ENCODE measurements at places on chromosomes 7 and 10.

GRCh38 chr10:30832001-30832748 is 199.5 kb downstream of the ZNF438 start:
- DNase-seq: no peak

GRCh38 chr10:74206746-74207145 is 55.7 kb downstream of the ADK start:
- DNase-seq: no peak

DNA sequence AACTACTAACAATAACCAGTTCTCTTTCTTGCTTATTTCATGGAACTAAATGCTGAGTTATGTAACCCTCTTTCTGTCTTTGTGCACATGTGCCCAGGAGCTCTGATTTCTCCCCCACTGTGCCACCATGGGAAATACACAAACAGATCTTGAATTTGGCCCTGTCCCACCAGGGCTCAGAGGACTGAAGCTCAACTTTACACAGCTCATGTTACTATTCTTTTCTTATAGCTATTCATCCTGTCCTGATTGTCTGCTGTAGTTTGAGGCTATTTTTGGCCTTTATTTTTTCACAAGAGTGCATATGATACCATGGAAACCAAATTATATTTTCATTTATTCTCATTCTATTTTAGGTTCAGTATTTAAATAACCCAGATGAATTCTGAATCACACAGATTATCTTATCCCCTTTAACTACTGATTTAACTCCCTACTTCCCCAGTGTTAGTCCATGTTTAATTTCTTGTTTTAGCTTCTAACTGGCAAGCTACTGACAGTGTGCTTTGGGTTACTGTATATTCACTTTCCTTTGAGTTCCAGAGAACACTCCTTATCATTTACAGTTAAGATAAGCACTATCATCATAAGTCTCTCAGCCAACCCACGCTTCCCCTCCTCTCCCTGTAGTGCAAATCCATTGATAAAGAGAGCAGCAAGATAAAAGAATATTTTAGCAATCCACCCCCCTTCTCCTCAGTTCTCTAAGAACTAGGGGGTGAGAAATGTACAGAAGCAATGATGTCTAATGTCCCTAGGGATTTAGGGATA is 71.8 kb upstream of the GSDME start:
- no peak for DNase-seq

- DNase-seq: no peak
These were observed 462.7 kb downstream of the SUGCT start for GRCh38 chr7:40597517-40597916.

GRCh38 chr10:114697061-114697598 is 39.1 kb upstream of the ABLIM1 start:
- no peak for DNase-seq

DNA sequence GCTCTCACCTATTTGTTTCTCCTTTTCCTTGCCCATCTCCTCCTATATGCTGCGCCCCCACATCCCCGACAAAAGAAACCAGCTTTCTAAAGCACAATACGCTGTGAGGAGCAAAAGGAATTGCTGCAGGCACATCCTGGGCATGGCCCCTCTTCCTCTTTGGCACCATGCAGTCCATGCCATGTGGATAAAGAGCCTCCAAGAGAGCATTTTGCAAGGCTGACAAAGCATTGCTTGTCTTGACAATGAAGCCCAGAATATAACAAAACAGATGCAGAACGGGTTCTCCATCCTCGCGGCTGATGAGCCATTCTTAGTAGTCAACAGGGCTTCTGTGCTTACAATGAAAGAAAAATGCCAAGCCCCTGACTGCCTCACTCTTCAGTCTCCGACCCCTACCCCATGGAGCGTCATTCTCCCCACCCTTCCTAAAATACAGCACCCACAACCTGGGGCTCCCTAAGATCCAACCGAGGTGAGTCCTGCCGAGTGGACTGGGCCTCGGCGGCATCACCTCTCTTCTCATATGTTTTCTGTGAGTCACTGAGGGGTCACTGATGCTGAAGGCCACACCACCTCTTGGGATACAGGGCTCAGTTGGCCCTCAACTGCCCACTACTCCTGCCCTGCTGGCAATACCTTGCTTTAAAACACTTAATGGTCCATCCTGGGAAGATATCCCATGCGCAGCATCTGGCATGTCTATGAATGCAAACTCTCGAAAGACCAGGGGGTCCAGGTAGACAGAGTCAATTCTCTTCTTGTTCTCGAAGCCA is 47.5 kb downstream of the GSDME start:
- no peak for DNase-seq

DNA sequence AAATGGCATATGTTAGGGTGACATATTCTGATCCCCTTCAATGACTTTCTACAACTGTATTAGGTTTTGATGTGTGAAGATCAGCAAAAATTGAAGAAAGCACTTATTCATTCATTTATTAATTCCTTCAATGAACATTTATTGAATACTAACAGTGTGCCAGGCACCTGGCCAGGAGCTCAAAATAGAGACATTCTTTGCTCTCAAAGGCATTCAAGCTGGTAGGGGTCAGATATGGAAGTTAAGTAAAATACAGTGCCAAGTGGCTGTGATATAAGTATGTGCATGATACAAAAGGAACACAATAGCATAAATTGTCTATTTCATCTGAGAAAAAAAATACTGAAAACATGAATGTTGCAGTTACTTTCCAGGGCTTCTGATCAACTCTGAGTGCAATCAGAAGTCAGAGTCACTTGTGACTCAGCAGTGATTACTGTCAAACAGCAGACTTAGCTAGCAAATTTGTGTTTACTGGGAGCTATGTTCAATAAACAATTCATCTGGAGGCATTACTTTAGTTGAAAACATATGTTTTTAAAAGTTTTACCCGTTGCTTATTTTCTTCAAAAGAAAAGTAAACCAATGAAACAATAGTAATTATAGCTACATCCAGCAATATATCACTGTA is 60.4 kb upstream of the CACNB2 start:
- no peak for DNase-seq

- no peak for DNase-seq
These were observed 40.4 kb downstream of the BAIAP2L1 start for GRCh38 chr7:98360221-98361130.

GRCh38 chr10:1120801-1121211 is 64.6 kb downstream of the WDR37 start:
- no peak for DNase-seq

DNA sequence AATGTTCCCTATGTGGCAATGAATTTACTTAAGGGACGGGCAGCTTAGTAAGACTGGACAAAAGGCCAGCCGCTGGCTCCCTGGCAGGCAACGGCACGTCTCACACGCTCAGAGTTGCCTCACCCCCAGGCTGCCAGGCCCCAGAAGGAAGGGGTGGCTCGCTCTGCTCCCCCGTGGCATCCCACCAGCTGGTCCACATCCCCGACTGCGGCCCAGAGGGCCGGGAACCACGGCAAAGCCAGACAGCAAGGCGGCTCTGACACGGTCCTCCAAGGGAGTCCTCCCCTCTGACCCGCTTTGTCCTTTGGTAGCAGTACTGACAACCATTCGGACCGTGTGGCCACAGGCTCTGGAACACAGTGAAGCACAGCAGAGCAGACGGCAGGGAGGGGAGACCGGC is 34.1 kb downstream of the NUDT1 start:
- no peak for DNase-seq

GRCh38 chr10:76397181-76398042 is 966.0 kb downstream of the LRMDA start:
- DNase-seq: no peak

DNA sequence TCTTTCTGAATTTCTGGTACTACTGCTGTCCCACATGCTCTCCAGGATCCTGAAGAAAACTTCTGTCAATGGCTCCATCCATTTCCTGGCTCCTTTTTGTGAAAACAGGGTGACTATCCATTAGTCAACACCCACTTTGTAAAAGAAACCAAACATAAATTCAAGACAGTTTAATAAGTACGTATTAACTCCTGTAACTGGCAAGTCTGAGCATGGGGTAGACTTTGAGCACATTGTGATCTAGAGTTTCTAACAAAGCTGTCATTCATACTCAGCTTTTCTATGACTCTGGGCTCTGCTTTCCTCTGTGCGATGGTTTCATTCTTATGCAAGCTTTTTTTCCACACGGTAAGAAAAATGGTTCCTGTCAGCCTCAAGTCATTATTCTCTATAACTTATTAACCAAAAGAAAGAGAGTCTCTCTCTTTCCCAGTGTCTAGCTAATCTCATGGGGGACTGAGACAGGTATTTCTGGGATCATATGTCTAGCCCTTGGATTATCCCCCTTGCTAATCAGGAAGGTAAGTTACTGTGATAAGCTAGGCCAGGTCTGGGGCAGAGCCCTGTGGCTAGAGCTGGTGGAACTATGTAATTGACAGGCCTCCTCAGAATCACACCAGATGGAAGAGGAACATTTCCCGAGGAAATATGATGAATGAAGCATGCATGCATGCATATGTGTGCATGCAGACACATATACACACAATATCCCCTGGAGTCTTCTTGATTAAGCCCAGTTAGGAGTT is 98.5 kb downstream of the GNAI1 start:
- DNase-seq: no peak

DNA sequence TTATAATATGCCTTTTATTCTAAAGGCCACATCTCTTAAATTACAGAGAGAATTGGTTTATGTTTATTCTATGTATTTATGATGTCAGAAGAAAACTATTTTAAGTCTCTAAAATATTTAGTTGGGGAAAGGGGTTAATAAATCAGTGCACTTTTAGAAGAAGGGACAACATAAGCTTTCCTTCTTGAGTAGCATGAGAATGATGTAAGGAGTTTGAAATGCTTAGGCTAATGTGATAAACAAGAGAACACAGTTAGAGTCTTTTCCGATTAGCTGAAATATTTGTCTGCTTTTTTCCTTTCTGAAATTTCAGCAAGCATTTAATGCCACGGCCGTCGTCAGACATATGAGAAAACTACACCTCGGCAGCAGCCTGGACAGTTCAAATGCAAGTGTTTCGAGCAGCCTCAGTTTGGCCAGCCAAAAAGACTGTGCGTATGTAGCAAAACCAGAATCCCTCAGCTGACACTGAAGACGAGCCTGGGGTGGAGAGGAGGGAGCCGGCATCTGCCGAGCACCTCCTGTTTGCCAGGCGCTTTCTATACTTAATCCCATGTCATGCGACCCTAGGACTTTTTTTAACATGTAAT is 176.2 kb downstream of the CCDC3 start:
- DNase-seq: no peak

GRCh38 chr10:96507044-96507443 is 6.7 kb downstream of the TLL2 start:
- DNase-seq: no peak

DNA sequence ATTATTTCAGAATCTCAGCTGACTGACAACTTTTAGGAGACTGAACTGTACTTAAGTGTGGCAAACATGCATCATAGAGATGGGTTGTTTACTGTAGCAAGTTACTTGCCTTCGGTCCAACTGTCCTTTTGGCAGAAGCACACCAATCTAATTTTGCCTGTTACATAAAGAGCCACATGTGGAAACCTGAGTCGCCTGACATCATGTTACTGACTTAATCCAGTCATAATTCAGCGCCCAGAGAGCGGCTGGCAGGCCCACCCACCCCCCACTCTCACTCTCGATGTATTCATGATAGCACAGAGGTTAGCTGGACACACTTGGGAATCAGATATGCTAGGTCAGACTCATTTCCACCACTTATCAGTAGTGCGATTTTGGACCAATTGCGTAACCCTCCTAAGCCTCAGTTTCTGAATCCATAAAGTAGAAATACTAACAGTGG is 57.3 kb upstream of the CAPZA2 start:
- DNase-seq: no peak

- no peak for DNase-seq
These were observed 243.0 kb downstream of the SNX13 start for GRCh38 chr7:17697128-17697881.

DNA sequence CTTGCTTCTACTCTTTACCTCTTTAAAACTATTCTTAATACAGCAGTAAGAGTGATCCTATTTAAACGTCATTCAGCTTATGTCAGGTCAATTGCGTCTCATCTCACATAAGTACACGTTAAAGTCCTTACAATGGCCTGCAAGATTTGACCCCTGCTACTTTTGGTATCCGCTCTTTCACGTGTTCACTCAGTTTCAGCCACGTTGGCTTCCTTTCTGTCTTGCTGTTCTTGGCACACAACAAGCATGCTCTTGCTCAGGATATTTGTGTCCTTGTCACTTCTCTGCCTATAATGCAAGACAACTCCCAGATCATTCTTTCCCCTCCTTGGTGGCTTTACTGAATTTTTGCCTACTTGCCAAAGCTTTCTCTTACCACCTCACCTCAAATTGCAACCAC is 296.8 kb downstream of the PCLO start:
- no peak for DNase-seq

DNA sequence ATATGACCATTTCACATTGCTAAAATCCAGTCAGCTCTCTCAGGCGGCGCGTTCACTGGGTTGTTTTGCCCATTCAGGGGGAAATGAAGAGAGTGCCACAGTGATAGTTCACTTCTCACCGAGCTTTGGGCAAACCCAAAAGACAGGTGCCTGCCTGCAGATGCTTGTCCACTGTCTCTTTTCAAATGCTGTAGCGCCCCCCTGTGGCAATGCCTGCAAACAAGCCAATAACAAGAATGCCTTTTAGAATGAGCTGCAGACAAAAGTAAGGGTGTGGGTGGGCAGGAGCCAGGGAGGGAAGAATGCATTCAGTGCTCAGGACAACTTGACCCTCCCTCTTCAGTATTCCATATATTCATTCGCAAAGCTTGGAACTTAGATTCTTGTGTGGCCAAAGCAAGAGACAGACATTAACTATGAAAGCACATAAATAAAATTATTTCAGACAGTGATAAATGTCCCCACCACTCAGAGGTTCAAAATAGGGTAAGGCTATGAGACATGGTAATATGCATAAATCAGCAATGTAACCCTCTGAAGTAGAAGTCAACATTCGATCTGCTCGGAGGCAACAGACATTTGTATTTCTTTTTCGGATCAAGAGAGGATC is 86.9 kb downstream of the JAZF1 start:
- DNase-seq: peak; percentile 25

GRCh38 chr10:15725603-15726002 is 5.9 kb upstream of the ITGA8 start:
- no peak for DNase-seq

GRCh38 chr10:112313911-112314310 is 30.7 kb downstream of the TECTB start:
- DNase-seq: no peak

- no peak for DNase-seq
These were observed 22.0 kb upstream of the HGF start for GRCh38 chr7:81791568-81792518.

Data from activated CD4-positive, CD25-positive, alpha-beta regulatory T cell treated with anti-CD3 and anti-CD28 coated beads, Interleukin-2, amount 50 U/mL, for 16 hours (primary cell).